ENCODE measurements at places on chromosomes 1 and 21. TPM values are rescaled to one million over a fixed set of nuclear protein-coding genes. Genes with fewer than 3 reads are reported as not detected.

DNA sequence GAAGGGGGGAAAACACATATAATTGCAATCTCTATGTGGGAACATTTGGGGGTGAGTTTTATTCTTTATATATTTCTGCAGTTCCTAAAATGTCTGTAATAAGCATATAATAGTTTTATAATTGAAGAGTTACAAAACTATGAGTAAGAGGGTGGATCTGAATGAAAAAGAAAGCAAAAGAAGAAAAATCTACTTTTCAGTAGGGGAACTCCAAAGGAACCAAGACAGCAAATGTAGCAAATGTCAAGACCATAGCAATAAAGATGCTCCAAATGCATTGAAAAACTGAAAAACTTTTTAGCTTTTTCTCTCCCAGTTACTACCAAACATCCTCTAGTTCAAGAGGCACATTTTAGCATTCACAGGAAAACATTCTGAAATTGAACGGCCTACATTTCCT lies 434.8 kb downstream of the LMO4 start:
- DNase-seq: no peak

DNA sequence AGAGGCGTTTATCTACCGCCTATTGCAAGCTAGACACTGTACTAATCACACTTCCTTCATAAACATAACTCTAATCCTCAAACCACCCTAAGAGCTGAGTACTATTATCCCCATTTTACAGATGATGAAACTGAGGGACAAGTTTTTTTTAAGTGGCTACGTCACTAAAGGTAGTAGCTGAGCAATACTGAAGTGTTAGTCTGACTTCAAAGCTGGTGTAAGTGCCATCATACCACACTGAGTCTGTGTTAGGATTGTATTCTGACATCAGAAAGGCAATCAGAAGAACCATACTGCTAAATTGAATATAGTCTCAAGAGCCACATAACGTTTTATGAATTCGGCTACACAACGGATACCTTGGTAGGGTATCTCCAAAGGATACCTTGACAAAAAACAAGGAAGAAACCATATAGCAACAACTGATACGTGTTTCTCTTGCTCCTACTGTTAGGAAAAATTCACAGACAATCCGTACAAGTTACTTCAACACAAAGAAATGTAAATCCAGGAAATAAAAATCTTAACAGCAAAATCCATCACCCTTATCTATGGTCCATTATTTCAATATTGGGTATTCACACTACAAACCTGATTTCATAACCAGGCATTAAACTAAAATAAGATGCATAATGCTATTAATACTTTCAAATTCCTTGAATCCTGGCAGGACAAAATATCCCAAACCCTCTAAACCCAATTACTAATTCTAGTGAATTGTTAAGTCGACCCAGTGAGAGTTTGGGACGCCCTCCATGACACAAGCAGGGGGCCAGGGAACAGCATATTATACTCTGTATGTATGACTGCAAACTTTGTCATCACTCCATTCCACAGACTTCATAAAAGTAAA lies 1.6 kb downstream of the TP53BP2 start:
- DNase-seq: no peak

- DNase-seq: no peak
These were observed 4.8 kb upstream of the FAF1 start for GRCh38 chr1:50964863-50965262.

DNA sequence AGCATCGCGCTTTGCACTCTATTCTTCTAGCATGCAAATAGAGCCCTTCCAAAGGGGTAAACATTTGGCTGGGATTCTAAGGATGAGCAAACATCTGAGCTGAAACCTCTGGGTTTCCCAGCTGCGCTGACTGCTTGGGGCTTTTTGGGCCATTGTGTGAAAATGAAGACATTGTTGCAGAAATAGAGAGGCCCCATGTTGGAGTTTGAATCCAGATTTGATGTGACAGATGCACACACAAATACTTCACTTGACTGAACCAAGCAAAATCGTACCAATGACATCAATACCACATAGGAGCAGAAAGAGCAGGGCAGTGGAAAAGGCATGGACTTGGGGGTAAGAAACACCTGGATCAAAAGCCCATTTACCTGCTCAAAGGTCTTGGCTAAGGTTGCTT lies 144.6 kb upstream of the HMGB4 start:
- no peak for DNase-seq

GRCh38 chr1:115144176-115144575 lies 54.9 kb upstream of the TSPAN2 start:
- no peak for DNase-seq

DNA sequence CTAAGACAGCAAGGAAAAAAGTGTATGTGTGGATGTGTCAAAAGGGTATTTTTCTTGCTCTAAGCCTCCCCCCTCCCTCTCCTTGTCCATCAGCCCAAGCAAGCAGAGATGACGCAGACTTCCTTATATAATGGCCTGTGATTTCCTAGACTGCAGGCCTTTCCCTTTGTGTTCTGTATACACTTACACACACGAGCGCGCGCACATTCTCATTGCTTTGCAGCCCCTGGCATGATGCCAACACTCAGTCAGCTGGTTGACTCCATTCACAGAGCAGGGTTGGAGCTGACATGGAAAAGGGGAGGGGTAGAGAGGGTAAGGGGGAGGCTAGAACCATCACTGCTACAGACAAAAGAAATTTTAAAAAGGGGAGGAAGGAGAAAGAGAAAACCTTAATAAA lies 41.8 kb downstream of the GATAD2B start:
- DNase-seq: peak; percentile 30

DNA sequence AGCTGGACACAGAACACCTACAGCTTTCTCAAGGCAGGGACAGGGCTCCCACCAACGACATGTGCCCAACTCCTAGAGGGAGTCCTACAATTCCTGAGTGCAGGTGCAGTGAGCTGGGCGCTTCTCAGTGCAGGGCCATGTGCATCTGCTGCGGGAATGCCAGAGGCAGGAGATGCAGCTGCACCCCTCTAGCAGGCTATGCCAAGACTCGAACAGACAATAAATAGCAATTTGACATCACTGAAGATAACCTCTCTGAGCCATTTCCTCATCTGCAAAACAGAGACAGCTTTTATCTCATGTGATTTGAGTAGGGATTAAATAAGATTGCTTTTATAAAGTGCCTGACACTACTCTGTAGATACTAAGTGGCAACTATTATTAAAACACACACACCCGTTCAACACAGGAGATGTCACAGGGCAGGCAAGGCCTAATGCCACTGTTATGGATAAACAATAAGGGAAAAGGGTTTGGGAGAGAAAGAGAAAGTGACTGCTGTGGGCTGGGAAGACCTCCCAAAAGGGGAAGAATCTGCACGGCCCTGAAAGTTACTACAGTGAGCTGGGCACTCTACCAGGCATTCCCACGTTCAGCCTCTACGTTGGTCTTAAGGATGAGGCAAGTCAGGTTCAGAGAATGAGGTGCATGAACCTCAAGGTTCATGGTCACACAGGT lies 5.7 kb downstream of the SLC9A1 start:
- no peak for DNase-seq

- DNase-seq: no peak
These were observed 28.4 kb downstream of the NTPCR start for GRCh38 chr1:232978815-232979214.

DNA sequence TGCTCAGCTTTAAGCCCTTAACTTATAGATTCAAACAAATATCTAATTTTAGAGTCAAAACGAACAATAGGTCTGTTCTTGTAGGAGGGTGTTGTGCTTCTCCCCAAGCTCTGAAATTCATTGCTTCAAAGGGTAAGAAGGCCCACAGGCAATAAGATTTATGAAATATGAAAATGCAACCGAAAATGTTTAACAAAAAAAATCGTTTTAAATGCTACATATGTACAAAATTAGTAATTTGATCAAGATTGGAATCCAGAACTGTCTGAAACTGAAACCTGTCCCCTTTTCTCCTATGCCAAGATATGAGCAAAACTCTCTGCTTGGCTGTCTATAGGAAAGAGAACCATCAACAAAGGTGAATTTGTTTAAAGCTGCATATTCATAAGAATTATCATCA lies 534.3 kb downstream of the PLPP3 start:
- no peak for DNase-seq

DNA sequence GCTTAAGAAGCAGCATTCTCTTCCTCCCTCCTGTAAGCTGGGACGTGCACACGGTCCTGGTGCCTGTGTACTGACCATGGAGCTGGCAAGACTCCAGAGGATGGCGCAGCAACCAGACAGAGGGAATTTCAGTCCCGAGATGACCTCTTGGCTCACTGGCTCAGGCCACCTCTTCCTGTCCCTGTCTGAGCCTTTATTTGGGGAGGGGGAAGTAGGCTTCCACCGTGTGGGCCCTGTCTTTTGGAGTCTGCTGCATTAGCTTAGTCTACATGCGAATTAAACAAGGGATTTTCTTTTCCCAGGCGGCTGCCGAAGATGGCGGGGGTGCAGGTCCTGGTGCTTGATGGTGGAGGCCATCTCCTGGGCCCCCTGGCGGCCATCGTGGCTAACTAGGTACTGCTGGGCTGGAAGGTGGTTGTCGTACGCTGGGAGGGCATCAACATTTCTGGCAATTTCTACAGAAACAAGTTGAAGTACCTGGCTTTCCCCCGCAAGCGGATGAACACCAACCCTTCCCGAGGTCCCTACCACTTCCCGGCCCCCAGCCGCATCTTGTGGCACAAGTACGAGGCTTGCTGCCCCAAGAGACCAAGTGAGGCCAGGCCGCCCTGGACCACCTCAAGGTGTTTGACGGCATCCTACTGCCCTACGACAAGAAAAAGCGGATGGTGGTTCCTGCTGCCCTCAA lies 10.2 kb downstream of the IL24 start:
- no peak for DNase-seq

DNA sequence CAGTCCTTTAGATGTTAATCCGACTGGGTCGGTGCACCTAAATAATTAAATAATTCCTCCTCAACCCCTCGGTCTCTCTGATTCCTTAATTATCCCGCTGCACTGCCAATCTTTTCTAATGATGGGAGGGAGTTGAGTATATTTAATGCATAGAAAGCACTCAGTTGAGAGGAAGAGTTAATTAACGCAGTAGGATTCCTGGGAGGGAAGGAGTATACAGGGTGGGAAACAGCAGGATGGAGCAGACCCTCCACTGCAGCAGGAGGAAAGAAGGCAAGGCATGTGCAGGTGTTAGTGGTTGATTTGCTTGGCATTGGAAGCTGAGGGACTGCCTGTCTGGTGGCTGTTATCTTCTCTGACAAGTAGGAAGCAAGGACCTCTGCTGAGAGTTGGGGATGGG lies 9.9 kb upstream of the REN start:
- no peak for DNase-seq

GRCh38 chr1:202397256-202397655 lies 48.8 kb downstream of the PPP1R12B start:
- no peak for DNase-seq

DNA sequence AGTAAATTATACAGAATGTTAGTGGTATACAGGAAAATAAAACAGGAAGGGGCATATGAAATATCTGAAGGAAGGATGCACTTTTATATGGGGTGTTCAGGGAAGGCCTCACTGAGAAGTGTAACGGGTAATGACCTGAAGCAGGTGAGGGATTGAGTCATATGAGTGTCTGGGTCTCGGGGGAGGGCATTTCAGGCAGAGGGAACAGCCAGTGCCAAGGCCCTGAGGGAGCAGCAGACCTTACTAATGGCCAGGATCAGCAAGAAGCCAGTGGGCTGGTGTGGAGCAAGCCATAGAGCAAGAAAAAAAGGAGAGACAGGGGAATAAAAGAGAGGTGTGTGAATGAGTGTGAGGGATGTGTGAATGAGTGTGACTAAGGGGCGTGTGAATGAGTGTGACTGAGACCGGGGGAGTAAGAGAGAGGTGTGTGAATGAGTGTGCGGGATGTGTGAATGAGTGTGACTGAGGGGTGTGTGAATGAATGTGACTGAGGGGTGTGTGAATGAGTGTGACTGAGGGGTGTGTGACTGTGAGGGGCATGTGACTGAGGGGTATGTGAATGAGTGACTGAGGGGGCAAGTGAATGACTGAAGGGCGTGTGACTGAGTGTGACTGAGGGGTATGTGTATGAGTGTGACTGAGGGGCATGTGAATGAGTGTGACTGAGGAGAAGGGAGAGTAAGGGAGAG lies 107.2 kb downstream of the GLIS1 start:
- DNase-seq: no peak

DNA sequence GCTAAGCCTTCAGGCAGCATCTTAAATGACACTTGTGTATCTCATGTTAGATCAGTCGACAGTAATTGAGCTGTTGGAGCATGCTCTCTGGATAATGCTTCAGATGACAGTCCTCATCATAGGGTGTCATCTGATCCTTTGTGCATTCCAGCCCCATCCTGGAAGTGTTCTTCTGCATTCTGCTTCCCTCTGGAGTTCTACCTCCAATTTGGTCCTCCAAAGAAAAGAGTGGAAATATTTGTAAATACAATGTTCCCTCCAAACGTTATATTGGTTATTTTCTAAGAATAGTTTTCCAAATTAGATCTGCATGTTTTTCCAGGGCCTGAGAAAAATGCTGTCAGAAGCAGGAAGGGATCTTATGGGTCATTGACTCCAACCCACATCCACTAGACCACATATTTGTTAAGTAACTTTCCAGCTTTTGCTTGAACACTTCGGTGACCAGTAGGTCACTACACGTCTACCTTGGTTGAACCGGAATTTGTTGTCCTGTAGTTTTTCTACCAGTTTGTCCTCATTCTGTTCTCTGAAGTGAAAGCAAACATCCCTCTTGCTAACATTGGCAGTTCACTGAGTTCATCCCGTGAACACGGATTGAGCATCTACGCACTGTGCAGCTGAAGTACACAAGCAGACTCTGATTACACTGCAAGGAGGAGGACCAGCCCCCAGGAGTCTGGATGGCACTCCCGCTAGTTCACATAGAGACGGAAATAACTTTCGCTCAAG lies 136.0 kb downstream of the TLR5 start:
- no peak for DNase-seq

- no peak for DNase-seq
These were observed 278.5 kb downstream of the MATN1 start for GRCh38 chr1:30444850-30445249.

DNA sequence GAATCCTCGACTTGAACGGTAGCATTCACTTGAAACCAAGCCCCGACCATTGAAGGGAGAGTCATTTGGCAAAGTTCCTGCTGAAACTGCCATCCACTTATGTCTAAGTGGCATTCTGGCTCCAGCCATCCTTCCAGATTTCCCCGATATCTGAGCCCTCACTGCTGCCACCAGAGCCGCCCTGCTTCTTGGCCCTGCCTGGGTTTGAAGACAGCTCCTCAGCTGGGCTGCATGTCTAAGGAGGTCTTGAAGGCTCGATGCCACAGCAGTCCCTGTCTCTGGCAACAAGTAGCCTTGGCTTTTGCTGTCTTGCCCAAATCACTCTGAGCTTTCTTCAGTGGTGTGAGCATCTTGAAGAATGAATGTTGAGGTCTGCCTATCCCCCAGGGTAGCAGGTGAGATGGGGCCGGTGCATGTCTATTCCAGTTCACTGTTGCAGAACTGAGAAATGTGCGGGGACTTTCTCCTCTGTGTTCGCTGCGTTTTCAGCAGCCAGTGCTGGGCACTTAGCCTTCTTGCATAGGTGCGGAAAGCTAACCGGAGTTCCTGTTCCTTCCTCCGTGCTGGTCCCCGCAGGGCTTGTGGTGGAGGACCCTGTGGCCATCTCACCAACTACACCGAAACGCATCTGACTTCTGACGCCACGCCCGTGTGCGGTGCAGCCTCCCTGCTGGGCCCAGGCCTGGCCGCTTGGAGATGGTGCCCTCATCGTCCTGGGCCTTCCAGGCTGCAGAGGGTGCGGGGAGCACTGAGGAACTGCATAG lies 29.2 kb downstream of the MAN1C1 start:
- DNase-seq: no peak

Gene CFAP74
- total RNA-seq: not detected

Gene GUCA2A
- not detected for total RNA-seq

Gene NCAM2
- not detected for total RNA-seq

Gene TNFRSF18
- total RNA-seq: 14.8 TPM

Gene OR14C36
- total RNA-seq: not detected

Gene RIPK4
- total RNA-seq: 3.0 TPM

Gene SLAMF6
- total RNA-seq: 7.3 TPM

Gene AGT
- total RNA-seq: not detected

All from CD4-positive, alpha-beta T cell (primary cell).